ENCODE measurements at places on chromosomes 7 and 10.

DNA sequence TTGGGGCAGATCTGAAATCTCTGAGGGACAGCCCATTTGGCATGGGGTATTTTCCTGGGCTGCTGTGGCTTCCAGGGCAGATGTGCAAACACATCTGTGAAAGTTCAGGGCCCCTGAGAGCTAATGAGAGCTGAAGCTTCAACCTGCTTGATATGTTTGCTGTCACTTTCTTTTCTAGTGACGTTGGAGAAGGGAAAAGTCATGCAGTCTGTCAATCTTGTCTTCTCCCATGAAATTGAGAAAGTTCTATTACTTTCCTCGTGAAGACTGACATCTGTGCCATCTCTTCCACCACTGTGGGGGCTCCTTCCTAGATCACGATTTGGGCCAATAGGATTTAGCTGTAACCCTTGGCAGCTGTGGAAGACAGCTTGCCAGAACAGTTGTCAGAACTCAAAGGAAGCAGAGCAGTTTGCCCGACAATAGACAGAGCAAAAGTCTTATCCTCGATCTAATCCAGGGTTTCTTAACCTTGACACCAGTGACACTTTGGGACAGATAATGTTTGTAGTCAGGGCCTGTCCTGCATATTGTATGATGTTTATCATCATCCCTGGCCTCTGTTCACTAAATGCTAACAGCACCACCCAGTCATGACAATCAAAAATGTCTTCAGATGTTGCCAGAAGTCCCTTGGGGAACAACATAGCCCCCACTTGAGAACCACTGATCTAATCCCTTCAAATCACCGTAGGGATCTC, 586.5 kb downstream of the LRMDA start:
- DNase-seq = no peak

- peak; percentile 38 for DNase-seq
These were observed 10.2 kb downstream of the HIPK2 start for GRCh38 chr7:139767561-139767982.

DNA sequence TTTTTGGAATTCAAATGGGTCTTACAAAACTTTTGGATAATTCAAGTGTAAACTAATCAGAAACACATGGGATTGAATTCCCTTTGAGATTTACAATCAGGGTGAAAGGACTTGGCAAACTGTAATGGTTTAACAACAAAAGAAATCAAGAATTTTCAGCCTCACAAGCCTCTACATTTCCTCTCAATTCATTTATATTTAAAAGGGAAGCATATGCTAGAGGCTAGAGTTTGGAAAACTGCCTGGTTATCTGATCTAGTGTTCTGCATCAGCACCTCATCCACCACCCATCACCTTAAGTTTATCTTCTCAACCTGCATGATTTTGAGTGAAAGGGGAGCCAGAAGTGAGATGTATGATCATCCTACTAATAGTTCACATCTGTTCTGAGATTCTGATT, 120.7 kb downstream of the TES start:
- DNase-seq = peak; percentile 95

GRCh38 chr10:114027041-114027394, 16.6 kb upstream of the ADRB1 start:
- DNase-seq = no peak

DNA sequence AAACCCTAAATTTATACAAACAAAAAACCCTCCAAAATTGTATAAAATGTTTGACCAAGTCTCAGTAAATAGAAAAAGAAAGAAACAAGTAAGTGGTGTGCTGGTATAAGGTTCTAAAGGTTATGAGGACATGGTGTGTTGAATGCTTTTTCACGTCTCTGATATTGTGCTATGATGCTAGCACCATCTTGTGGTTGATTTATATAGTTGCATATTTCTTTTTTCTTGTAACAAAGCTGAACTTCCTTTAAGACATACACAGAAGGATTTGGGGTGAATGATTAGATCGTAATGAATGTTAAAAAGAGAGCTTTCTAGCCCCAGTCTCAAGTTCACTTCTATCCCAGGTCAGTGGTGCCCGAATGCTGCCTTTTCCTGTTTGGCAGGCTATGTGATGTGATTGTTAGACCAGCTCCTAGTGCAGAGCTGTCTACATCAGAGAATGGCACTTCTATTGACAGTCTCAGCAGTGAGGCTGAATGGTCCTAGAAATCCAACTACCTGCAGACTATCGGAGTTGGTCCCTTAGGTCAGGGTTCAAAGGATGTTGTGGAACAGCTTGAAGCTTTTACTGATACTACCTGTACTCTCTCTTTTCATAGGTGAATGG, 25.0 kb downstream of the VTI1A start:
- peak; percentile 77 for DNase-seq

GRCh38 chr7:76394957-76395356, 14.5 kb downstream of the SSC4D start:
- DNase-seq = peak; percentile 33

- peak; percentile 53 for DNase-seq
These were observed 336.6 kb downstream of the HGF start for GRCh38 chr7:81433206-81433605.

- DNase-seq = peak; percentile 85
These were observed 26.1 kb downstream of the MNX1 start for GRCh38 chr7:156984174-156984891.

DNA sequence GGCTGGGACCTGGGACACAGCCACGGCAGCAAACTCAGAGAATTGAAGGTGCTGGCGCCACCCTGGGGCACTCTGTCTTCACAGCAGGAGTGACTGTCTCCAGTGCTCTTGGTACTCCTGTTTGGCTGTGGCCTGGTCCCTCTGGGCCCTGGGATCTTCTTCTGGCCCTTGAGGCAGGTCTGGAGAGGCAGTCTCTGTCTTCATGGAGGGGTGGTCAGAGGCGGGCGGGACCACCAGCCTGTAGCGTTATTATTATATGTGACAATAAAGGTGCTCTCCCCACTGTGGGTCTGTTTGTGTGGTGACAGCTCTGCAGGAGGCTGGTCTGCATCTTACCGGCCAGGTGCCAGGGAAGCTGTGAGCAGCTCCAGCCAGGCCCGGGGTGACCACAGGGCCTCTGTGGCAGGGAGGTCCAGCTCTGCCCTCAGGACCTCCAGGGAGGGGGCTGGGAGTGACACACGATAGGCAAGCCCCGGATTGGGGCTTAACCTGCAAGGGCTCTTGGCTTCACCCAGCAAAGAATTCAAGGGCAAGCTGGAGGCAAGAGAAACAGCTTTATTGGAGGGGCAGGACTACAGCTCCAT, 70.3 kb downstream of the MYL10 start:
- no peak for DNase-seq

DNA sequence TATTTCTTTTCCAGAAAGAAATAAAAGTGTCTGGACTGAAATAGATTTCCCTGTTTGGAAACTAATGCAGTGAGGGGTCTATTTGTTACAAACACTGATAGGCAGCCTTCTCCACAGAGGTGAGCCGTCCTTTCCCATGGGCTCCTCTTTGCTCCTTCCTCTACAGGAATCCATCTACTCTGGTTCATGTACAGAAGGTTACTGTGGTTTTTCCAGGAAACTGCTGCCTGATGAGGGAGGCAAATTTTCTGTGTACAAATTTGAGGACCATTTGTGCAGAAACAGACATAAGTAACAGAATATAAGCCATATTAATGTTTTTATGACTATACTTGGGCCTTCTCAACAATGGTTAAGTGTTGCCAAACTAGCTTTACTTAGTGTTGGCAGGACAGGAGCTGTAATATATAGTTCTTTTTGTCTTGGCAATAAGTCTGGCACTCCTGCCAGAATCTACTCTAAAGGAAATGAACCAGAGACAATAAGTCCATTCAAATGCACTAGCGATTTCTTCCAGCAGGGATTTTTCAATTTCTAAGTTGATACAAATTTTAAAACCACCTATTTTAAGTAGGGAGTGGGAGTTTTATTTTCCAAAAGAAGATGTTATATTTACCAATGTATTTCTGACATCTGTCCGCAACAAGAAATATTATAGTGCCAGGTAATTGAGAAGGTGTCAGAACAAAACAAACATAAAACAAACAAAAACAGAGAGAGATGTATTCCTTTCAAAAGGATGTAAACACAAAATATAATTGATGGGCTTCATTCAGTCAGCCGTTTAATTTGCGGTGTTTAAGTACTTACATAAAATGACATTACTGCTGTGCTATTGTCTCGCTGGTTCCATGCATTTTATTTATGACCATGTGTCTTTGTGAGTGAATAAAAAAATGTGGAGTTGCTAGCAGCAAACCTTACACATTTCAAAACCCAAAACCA, 91.0 kb upstream of the NFE2L3 start:
- no peak for DNase-seq

GRCh38 chr10:104824380-104825006, 183.4 kb downstream of the SORCS3 start:
- DNase-seq = peak; percentile 17

DNA sequence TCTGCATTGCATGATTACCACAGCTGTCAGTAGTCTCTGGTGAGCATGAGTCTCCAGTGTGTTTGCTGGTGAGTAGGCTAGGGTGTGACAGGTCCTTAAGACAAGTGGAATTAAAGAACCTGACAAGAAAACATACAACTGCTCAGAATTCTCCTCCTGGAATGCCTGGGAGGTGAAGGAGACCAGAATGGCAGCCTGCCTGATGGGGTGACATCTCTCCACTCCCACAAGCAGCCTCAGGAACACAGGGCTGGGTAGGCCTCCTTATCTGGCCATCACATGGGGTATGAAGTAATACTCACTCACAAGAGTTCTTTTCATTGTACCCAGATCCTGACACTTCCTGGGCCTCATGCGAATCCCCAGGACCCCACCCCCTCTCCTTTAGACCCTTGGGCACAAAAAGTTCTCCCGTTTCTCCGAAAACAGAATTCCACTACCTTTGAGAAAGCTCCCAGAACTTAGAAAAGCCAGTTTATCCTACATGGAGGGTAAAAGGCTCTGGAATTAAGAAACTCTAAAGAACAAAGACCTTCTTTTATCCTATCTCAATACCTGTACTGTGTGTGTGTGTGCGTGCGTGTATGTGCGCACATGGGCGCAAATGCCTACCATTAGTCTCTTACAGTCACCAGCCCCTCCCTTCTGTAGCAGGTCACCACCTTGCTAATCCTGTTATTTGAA, 33.4 kb upstream of the C1GALT1 start:
- no peak for DNase-seq

DNA sequence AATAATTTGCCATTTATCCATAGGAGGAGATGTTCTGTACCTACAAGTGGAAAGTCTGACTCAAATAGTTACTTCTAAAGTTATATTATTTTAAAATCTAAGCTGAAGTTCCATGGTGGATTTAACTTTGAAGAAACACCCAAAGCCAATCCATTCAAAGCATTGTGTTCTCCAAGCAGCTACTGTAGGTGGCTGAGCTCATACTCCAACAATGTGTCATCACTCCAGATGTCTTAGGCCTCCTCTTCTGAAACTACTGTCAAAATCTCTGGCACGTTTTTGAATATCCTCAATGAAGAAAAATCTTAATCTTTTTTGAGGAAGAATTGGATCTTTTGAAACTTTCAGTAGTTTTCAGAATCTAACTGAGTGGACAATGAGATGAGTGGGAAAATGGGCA, 169.1 kb downstream of the PTEN start:
- DNase-seq = peak; percentile 83

DNA sequence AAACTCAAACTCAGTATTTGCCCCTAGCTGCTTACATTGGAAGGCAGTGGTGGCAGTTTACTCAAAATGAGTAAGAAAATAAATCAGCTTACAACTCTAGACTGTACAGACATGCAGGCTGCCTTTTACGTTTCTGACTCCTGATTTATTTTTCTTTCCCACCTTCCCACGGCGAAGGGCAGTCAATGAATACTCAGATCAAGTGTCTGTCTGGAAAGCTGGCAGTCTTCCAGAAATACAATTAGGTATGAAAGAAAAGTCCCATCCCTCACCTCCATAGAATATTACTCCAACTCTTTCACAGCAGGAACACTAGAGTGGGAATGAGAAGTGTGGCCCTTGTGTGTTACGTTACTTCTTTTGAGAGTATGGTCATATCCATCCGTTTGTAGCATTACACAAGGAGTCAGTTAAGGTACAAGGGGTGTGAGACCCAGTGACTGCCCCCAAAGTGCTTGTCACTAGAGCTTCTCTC, 1.3 kb upstream of the PAPSS2 start:
- DNase-seq = no peak

DNA sequence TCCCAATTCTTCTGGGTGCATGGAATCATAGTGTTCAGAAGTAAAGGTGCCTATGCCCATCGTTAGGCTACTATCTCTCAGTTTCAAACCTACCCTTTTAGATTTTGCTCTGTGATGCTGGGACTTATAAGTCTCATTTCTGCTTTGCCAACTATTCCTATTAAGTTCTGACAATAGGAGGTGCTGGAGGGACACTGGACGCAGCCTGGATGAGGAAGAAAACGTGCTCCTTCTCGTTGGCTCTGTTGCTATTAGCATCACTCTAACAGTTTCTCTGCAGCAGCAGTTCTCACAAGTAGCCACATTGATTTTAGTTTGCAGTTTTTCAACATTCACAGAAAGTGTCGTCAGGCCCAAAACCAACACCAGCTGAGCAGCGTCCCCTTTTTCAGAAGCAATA, 72.4 kb downstream of the ABCC2 start:
- DNase-seq = peak; percentile 80

DNA sequence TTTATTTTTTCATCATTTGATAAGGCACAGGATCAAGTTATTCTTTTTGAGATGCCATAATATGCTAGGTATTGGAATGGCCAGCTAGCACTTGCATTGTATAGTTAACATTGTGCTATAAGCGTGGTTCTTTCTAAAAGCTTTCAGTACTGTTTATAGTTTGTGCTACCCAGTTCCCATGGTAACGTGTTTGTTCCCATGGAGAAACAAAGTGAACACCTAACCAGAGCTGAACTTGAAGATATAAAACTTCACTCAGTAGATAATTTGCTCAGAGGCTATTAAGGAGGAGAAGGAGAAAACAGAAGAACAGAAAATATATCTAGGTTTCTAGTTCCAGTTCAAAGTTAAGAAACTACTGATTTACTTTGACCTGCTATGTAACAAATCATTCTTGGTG, 23.6 kb upstream of the ITGB8 start:
- DNase-seq = no peak

DNA sequence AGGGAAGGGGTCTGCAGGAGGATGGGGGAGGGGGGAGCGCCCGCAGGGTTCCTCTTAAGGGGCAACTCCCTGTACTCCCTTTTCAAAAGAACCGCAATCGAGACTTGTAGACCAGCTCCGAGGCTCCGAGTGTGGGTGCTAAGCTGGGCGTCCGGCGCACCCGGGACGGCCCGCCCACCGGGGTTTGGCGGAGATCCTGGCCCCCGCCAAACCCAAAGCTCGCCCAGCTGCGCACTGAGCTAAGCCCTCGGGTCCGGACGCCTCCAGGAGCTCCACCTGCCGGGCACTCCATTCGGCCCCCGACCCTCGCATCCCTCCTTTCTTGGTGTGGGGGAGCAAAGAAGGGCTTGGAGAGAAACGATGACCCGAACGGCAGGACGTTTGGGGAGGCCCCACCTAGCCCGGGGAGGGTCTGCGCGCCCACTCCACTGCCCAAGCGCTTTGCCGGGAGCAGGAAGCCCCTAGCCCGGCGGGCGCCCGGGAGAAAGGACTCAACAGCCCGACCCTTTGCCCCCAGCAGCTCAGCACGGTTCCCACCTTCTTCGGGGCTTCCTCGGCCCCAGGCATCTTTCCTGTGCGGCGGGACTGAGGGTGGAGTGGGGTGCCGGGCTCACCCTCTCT, 651 bp downstream of the AFAP1L2 start:
- DNase-seq = no peak

Data from fibroblast of mammary gland (primary cell).